ENCODE measurements at places on chromosomes 11 and 22. TPM values are rescaled to one million over a fixed set of nuclear protein-coding genes. Genes with fewer than 3 reads are reported as not detected.

- DNase-seq = no peak
These were observed 12.6 kb upstream of the COX8A start for GRCh38 chr11:63961608-63962412.

DNA sequence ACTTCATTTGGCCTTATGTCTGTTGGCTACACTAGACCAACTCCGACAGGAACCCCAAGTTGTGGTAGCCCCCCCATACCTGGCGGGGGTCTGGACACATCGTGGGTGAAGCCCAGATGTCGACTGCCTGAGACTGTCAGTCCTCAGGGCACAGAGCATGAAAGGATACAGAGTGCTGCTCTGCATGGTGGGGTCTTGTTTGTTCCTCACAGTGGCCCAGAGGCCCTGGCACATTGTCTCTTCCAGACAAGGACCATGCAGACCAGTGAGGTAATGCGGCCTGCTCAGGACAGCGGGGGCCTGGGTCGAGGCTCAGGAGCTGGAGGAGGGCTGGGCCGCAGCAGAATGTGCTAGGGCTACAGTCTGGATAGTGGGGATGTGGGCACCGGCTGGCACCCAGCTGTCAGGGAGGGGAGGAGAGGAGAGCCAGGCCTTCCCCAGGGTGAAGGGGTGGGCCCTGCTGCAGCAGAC, 14.6 kb downstream of the CAPN5 start:
- no peak for DNase-seq

DNA sequence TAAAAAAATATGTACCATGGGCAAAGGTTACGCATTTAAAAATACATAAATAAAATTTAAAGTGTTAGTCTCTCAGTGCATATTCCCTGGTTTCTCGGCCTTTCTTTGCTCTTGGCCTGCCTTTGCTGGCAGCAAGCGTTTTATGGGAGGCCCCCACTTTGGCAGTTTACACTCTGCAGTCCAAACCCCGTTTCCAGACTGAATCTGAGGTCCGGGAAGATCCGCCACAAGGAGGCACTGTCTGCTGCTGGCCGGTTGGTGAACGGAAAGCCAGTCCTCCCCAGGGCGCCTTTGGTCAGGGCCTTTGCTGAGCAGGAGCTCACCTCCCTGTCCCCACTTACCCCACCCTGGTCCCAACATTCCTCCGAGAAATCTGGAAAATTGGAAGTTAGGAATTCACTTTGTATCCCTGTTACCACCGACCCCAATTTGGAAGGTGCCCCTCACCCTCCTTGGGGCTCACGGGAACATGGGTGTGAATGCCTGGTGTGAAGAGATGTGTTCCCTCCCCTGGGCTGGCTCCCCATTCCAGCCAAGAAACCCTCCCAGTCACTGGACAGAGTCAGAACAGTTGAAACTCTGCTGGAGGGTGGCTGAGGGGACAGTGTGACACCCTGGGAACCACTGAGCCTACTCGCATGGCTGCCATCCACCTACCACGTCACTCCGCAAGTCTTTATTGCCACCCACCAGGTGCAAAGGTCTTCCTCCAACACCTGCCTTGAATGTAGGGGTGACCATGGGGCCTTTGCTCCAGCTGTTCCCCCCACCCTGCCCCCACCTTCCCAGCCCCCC, 9.4 kb upstream of the SF1 start:
- DNase-seq = peak; percentile 58

GRCh38 chr11:34262531-34263081, 95.2 kb downstream of the ABTB2 start:
- no peak for DNase-seq

GRCh38 chr11:103370076-103370475, 260.9 kb downstream of the DYNC2H1 start:
- no peak for DNase-seq

DNA sequence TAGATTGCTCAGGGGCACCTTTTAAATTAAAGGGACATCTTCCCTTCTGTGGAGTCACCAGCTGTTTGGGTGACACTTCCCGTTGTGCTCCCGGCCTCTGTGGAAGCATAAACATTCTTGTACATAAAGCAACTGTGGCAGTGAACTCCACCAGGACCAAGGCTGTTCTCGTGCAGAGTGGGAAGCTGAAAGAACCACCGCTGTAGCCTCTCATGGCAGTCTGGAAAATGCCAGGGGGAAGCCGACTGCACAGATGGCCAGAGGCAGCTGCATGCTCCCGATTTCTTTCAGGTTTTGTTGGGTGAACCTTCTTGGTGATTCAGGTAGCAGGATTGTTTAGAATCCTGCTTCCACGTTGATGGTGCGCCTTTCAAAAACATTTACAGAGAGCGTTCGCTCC, 10.3 kb downstream of the UBASH3B start:
- peak; percentile 72 for DNase-seq

GRCh38 chr11:46364056-46364455, 16.8 kb downstream of the DGKZ start:
- DNase-seq = no peak

DNA sequence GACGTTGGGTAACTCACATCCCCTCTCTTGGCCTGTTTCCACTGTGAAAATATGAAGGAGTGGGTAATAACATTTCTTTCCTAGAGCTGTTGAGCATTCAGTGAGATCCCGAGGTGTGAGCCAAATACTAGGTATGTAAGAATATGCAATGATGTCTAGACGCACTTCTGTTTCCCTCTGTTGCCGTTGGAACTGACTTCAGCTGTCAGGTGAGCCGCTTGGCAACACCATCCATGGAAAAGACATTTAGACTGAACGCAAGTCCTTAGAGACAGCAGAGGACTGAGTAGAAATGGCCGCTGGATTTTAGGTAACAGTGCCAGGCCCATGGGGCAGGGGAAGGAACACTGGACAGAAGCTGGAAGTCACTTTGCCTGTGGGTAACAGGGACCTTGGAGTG, 29.5 kb upstream of the SHANK2 start:
- no peak for DNase-seq

The CRYBB3 gene
- total RNA-seq = not detected

GRCh38 chr11:92122561-92122960, 102.1 kb upstream of the FAT3 start:
- DNase-seq = no peak

DNA sequence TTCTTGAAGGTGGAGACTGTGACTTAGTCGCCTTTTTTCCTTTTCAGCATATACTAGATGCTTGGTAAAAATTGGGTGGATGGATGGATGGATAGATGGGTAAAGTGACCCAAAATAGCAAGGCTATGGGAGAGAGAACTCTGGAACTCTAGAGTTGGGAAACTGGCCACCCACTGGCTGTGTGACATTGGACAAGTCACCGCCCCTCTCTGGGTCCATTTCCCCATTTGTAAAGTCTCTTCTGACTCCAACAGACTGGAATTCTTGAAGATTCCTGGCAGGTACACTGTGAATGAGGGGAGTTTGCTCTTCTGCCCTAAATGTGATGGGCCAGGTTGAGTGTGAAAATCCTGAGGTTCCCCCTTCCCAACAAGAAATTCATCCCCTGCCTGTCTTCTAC, 8.0 kb downstream of the TKFC start:
- no peak for DNase-seq

DNA sequence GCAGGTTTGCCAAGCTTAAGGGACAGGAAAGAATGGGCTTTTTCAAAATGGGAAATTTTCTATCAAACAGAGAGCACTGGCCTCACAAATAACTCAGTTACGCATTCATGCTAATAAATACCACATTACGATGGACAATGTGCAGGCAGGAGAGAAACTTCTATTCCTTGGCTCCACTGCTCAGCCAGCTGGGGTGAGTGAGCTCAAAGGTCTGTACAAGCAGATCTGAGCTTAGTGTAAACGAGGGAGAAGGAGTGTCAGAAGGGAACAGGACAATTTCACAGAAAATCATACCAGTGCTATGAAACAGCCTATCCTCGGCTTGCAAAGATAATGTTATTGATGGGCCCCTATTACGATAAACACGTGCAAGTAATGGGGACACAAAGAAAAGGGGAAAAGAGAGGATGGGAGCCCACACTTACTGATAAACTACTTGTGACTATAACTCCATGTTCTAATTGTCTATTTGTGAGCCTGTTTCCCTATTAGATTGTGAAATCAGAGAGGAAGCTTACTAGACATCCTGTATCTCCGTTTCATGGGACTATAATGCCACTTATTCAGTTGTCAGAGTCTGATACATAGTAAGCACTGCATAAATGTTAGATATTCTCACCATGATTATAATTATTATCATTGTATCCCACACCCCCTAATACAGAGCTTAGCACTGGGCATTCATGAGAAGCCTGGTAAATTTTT, 46.3 kb downstream of the AMOTL1 start:
- no peak for DNase-seq

The GNG3 gene
- total RNA-seq = not detected

The TRIM51 gene
- total RNA-seq = not detected

The RIBC2 gene
- 0.49 TPM for total RNA-seq

GRCh38 chr22:44448271-44448830, 49.7 kb downstream of the RTL6 start:
- DNase-seq = peak; percentile 11

GRCh38 chr11:45917286-45917622, 423 bp downstream of the PEX16 start:
- no peak for DNase-seq

DNA sequence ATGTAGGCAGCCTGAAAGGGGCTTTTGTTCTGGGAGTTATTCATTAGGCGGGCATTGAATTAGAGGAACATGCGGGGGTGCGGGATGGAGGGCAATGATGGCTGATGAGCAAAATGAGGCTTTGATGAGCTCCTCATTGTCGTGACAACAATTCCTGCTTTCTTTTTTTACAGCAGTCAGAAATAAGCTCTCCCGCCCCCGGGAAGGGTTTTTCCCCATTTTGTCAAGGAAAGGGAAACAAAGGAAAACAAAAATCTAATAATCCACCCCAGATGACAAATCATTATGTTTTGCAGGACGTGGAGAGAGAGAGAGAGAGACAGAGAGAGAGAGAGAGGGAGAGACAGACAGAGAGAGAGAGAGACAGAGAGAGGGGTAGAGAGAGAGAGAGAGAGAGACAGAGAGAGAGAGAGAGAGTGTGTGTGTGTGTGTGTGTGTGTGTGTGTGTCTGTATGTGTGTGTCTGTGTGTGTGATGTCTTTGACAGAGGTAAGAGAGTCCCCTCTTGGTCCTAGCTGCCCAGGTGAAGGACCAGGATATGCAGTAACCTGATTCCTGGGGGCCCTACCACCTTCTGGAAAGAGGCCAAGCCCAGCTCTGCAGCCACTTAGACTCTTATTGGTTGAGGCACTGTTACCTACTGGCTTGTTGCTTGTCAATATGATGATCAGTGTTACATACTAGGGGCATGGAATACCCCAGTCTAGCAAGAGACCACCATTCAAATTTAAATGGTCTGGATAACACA, 46.7 kb upstream of the PARVA start:
- DNase-seq = peak; percentile 12

DNA sequence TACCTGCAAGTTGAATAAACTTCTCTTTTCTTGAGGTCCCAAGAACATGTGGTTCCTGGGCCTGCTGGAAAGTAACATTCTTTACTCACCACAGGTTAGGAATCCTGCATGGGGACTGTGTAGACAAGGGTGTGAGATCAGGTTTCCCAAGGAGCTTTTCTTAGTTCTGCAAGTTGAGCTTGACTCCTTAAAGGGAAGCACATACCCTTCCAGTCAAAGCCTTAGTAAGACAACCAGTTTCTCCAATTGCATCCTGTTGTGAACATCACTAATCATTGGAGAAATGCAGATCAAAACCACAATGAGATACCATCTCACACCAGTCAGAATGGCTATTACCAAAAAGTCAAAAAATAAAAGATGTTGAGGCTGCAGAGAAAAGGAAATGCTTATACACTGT, 48.3 kb upstream of the PAK1 start:
- DNase-seq = no peak

All from G401 (cell line).